ENCODE measurements at places on chromosomes 5 and 9.

- no peak for DNase-seq
These were observed 648.6 kb downstream of the SEMA5A start for GRCh38 chr5:8897316-8897715.

DNA sequence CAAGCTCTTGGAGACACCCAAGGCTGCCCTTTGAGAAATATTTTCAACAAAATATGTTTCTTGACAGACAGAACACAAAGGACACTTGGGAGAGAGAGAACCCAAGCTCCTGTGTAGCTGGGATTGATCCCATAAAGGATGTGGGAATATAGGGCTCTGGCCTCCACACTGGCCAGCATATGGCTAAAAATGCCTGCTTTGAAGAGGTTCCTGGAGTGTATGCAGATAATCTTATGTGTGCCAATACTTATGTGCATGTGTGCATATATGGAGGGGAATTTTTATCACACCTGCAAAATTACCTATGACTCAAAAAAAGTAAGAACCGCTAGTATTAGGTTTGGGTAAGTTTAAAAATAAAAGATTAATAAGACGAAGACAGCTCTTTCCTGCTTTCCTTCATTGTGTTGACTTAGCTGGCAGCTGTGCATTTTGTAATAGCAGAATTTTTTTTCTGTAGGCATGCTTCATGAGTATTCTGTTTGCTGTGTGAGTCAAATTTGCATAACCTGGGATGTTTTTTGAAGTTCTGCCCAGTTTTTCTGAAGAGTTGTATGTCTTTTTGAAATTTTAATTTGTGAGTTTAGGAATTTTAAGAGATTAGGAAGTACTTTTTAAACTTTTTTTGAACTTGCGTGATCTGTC is 42.6 kb downstream of the HACD4 start:
- no peak for DNase-seq

DNA sequence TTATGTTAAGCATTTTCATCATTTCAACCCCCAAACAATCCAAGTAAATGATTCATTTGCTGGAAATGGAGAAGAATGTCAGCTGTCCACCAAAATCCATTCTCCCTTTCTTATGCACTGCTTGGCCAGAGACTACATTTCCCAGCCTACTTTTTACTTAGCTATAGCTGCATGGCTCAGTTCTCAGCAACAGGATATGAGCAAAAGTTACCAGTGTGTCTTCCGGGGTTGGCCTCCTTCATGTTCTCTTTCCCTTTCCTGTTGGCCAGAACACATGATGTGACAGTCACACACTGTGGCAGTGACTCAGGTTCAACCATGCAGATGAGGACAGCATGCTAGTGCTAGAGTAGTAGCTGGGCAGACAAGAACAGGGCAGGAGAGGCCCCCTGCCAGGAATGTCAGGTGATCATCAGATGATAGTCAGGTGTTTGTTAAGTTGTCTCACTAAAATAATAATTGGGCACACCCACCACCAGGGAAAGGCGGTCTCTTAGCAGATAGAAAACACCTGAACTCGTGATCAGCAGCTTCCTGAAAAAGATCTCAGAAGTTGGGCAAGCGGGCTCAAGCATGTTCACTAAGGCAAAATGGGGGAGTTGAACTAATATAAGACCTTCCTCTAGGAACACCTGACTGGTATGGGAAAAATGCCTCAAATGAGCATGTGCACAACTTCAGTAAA is 12.2 kb downstream of the GPR150 start:
- DNase-seq: peak; percentile 37

- no peak for DNase-seq
These were observed 39.8 kb downstream of the EMB start for GRCh38 chr5:50401336-50401735.

GRCh38 chr9:27344776-27345175 is 47.8 kb upstream of the EQTN start:
- no peak for DNase-seq

Data from pulmonary artery endothelial cell (primary cell).